Endothelial cell (in vitro differentiated cells): ENCODE measurements at places on chromosomes 4 and X. TPM values are rescaled to one million over a fixed set of nuclear protein-coding genes. Genes with fewer than 3 reads are reported as not detected.

DNA sequence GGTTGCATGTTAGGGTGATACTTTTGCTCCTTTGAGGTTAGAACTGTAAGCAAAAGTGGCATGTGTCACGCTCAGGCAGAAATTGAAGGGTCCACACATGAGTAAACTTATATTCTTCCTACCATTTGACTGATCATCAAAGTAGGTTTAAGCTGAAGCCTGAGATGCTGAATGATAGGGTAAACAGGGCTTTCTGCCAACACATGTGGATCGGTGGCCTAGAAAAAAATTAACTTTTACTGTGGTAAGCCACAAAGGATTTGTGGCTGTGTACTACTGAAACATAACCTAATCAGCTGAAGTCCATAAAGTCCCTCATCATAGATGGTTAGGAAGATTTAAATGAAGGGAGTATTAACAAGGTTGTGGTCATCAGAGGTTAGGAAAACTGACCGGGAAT, 1070.1 kb downstream of the STPG2 start:
- DNase-seq, result no peak

DNA sequence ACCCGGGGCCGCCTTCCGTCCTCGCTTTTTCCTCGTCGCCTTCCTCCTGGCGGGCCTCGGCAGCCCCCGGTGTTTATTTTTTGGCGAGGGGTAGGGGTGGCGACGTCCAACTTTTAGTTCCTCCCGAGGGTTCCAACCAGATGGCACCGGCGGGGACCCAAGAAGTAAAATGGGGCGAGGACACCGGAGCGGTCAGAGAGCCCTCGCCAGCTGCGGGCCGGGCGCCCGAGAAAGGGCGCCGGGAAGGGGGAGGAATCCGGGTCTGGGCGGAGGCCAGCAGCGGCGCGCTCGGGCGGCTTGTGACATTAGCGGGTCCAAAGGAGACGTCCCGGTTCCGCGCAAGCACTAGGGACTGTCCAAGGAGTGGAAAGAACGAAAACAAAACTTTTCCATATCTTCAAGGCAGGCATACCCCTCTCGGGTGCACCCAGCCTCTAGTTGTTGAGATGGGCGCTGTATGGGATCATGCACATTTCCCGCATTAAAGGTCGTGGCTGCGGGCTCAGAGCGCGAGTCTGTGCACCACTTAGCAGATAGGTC, 691 bp upstream of the USP46 start:
- DNase-seq, result peak; percentile 42

- DNase-seq, result no peak
Measured at GRCh38 chr4:175986-176385, 51.7 kb downstream of the ZNF718 start.

- DNase-seq, result no peak
Measured at GRCh38 chrX:57445076-57445475, 146.7 kb upstream of the ZXDB start.

DNA sequence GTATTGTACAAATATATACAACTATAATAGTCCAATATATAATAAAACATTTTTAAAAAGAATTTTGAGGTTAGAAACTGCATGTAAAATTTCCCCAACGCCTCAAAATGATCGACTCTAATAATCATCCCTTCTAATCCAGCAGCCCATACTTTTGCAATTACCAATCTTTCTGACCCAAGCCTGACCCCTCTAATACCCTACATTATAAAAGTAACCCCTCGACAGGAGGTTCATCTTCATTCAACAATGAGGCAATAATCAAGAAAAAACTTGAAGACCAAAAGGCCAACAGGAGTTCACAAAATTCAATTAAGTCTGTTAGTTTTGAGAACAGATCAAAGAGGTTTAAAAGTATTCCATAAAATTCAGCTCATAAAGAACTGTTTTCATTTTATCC, 393.5 kb downstream of the GPM6A start:
- DNase-seq, result no peak

GRCh38 chr4:148633720-148634119, 191.5 kb upstream of the NR3C2 start:
- DNase-seq, result no peak

DNA sequence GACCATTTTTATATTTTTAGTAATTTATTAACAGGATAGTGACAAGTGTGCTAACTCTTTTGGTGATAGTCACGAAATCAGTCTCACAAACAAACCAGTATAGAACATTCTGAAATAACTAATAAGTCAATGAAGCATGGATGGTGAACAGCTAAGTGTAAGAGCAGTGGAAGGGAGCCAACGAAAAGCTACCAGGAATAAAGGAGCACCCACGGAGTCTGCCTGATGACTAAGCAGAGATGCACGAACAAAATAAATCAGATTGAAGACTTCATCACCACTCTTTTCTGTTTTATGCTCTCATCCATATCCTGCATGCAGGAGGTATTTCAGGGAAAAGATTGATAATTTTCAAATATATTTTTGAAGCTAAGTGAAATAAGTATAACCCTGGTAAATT, 891.1 kb upstream of the HS3ST1 start:
- no peak for DNase-seq

- no peak for DNase-seq
Measured at GRCh38 chrX:22963196-22963595, 36.6 kb upstream of the DDX53 start.

GRCh38 chrX:9301836-9302235, 163.0 kb upstream of the TBL1X start:
- DNase-seq, result no peak

- no peak for DNase-seq
Measured at GRCh38 chr4:74339501-74339900, 25.4 kb upstream of the EREG start.

GRCh38 chr4:81509822-81510221, 38.1 kb upstream of the RASGEF1B start:
- DNase-seq, result no peak

GRCh38 chr4:129446074-129446473, 350.1 kb downstream of the C4orf33 start:
- no peak for DNase-seq

- no peak for DNase-seq
Measured at GRCh38 chr4:70614184-70614555, 14.4 kb upstream of the ENAM start.

The TSR2 gene
- total RNA-seq, result 41.0 TPM

The ADH4 gene
- not detected for total RNA-seq

The CT55 gene
- 0.21 TPM for total RNA-seq

The C4orf50 gene
- 0.05 TPM for total RNA-seq

The SPANXA2 gene
- not detected for total RNA-seq

The TMPRSS11D gene
- total RNA-seq, result not detected

The SHROOM2 gene
- total RNA-seq, result 22.3 TPM

The GRID2 gene
- total RNA-seq, result 11.6 TPM

The GAGE12E gene
- total RNA-seq, result not detected

The SMR3B gene
- 1.1 TPM for total RNA-seq

The ENOX2 gene
- 14.0 TPM for total RNA-seq

The TGIF2LX gene
- not detected for total RNA-seq

The MAGEA2 gene
- total RNA-seq, result 3.5 TPM
